ENCODE measurements at places on chromosomes 2 and 18.

DNA sequence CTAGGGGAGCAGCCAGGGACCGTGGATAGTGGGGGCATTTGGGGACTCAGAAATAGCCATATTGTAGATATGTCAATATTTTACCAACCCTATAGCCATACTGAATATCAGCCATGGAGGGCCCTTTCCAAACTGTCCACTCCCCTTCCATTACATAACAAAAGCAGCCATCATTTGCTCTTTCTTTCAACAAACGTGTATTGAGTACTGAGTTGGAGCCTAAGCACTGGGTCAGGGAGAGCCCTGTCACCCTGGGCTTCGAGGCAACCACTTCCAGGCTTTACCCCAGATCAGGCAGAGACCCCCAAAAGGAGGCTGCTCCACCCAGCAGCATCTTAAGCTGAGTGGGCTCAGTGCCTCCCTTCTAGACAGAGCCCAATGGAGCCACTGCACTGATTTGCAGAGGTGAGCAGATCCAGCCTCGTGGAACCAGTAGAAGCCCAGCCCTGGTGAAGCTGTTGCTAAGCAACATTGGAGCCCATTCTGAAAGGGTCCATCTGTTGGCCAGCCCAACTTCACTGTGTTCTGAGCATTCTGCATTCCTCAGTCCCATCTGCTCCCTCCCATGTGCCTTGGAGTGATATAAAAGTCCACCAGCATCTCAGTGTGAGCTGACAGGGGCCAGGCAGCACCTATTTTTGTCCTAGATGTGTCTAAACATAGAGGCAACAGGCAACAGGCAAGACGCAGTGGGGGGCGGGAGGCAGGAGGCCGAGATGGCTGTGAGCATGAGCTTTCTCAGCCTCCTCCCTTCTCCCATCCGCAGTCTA lies 112.1 kb downstream of the PLB1 start:
- DNase-seq: no peak

- no peak for DNase-seq
Measured at GRCh38 chr18:3224223-3224622, 4.5 kb upstream of the MYOM1 start.

DNA sequence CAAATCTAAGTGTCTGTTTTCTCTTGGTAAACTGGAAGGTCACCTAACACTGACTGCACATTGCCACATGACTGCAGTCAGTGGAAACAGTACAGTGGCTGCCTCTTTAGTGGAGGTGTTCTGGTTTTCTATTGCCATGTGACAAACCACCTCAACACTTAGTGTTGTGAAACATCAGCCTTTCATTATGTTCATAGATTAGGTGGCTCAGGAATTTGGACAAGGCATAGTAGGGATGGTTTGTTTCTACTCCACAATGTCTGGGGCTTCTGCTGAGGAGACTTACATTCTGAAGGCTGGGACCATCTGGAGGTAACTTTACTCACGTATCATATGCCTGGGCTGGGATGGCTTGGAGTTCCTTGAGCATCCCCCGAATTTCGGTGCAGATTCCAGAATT lies 26.5 kb downstream of the CCDC85A start:
- no peak for DNase-seq

GRCh38 chr18:35707674-35708073 lies 126.1 kb downstream of the GALNT1 start:
- DNase-seq: no peak

DNA sequence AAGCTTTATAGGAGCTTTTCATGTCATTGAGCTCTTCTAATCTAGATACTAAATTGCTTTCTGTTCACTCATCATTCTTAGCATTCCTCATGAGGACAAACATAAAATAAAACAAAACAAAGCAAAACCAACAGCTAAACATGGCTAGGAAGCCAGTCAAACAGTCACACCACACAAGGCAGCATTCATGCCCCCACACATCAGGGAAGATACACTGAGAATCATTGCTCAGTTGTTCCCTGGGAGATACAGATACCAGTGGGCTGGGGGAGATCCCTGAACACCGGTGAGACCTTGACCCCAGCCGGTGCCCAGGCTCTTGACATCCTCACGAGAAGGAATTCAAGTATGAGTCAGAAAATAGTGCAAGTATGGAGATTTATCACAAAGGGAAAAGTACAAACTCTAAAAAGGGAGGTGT lies 177.9 kb upstream of the ARL4C start:
- no peak for DNase-seq

- no peak for DNase-seq
Measured at GRCh38 chr2:167287212-167287611, 398.9 kb downstream of the XIRP2 start.

DNA sequence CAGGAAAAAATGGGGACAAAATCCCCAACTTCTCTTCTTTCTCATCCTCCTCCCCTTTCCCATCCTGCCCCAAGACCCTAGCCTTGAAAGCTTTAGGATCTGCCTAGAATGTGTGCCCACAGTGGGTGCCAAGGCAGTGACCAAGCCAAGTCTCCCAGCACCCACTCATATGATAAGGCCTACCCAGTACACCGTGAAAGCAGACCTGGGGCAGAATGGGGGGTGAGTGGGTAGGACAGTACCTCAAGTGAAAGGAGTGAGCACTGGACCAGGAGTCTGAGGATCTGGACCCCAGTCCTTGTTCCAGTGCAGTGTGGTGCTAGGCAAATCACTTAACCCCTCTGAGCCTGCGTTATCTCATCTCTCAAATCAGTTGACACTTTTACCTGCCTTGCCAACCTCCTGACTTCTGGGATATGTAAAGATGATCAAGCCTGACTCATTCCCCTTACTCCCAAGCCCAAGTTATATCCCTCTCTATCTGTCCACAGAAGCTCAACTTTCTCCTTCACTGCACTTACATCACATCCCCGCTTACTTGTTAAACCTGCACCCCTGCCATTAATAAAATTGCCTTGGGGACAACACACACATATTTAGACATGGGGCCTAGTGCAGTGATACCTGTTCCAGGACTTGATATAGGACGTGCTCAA lies 109.7 kb downstream of the ATL2 start:
- no peak for DNase-seq

GRCh38 chr2:110115291-110116032 lies at the start of gene MALL:
TSS of gene MALL (minus strand) at chr2:110115822. CDS start at chr2:110115792, 30 bp downstream.
- no peak for DNase-seq

GRCh38 chr2:69988086-69988635 lies 26.7 kb upstream of the ASPRV1 start:
- DNase-seq: no peak

DNA sequence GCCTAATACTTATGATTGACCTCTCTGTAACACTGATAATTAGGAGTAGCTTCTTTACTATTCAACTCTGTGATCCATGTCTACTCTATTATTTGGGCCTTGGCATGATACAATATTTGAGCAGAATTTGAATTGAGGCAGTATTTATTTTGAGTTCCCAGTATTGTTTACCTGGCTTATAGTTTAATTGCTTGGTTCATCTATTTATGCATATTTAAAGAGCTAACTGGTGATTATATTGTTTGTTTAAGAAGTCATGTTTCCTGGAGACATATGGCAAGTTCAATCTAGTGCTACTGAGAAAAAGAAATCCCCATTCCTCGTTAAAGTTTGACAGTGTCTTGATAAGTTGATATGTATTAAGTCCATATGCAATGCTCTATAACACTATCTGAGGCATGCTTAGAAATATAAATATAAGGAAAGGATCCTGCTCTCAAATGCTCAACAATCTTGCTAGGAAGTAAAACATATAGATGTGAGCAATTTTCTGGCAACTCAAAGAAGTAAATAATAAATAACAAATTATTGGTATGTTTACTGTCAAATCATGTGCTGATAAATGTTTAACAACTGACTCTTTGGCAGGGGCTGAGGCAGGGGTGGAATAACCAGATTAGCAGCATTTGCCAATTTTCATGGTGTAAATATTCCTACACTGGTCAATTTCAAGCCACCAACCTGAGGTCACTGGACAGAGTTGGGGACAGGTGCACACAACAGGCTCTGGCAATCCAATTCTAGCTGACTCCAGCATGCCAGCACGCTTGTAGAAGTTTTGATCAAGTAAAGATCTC lies 430.2 kb upstream of the PIK3C3 start:
- DNase-seq: no peak

DNA sequence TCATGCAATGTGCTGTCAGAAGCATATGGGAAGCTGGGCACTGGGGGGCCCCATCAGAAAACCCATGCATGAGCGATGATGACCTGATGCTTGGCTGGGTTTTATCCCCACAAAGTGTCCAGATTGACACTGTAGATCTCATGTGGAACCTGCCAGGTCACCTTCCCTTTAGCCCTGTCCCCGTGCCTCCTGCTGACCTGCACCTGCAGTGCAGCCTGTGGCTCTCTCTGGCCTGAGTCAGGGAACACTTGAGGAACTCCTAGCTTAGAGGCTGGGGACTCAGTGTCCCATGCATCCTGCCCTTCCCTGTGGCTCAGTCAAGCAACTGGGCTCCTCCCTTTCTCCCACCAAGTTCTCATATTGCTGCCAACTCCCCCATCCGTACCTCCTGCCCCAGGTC lies 57.7 kb downstream of the PDCL3 start:
- no peak for DNase-seq

- DNase-seq: no peak
Measured at GRCh38 chr18:48674758-48675351, 136.0 kb downstream of the CTIF start.

- DNase-seq: no peak
Measured at GRCh38 chr2:156229724-156230362, 102.7 kb downstream of the NR4A2 start.

DNA sequence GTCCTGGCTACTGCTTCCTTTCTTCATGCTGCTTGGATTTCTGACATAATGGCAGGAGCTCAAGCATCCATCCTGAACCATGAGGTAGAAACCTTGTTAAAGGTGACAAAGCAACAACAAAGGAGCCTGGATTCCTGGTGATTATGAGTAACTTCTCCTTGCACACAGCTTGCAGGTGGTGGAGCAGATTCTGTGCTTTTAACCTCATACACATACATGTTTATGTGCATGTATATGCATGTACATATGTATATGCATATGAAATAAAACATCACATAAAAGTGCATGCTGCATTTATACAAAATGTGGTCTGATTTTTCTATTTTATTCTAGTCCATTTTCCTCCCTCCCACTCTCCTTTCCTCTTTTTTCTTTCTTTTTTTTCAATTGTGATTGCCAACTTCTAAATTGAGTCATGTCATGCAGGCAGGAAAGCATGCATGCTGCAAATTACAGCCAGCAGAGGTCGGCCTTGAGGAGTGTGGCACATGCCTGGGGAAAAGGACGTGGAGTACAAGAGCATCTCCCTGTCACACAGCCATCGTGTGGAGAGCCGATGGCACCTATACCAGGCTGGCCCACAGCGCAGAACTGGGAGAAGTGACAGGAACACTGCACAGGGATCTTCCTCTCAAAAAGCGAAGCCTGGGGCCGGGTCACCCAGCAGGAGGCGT lies 17.9 kb downstream of the LCT start:
- DNase-seq: peak; percentile 24

- no peak for DNase-seq
Measured at GRCh38 chr2:43191947-43192516, 34.4 kb downstream of the ZFP36L2 start.

DNA sequence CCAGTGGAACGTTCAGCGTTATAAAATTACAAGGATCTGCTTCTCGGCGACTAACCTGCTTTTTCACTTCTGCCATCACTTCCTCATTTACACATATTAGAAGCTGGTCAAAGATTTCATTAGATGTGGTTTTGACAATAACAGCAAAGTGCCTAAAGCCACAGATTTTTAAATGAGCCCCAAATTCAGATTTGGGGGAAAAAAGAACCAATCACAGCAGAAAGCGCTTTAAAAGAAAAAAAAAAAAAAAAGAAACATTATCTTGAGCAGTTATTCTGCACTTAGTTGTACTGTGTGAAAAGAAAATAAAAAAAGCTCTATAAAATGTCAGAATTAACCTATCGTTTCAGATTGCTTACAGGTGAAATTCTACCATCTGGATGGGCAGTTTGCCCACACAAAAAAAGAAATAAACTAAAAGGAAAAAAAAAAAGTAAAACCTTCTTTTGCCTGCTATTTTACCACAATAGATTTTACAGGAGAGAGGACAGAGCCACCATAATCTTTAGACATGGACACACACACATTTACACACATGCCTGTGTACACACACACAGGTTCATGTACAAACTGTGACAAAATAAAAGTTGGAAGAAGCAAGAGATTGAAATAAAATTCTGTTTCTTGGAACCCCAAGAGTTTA lies 167.2 kb downstream of the TCF4 start:
- DNase-seq: no peak

GRCh38 chr18:13543144-13543543 lies 183.2 kb downstream of the FAM210A start:
- DNase-seq: no peak

DNA sequence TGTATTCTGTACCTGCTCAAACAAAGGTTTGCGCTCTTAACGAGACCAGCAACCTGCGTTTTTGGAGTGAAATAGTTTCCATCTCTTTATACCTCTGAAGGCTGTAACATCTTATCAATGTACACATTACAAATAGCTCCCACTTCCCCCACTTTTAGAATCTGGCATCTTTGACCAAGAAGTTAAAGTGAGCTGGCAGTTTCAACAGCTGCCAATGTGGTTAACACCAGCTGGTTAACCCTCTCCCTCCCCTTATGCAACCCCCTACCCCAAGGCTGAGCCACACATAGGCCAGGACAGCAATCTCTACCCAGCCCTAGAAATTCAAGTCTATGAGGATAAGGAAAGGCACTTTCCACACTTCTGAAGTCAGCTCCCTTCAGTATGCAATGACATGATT lies 2.2 kb upstream of the SERTAD2 start:
- no peak for DNase-seq

- DNase-seq: no peak
Measured at GRCh38 chr2:233056961-233057605, 3.1 kb upstream of the INPP5D start.

- DNase-seq: no peak
Measured at GRCh38 chr18:62420513-62421209, 95.6 kb downstream of the TNFRSF11A start.

GRCh38 chr2:119860924-119861323 lies 101.2 kb downstream of the PTPN4 start:
- DNase-seq: no peak

GRCh38 chr2:230327418-230328154 lies 593 bp downstream of the SP140L start:
- DNase-seq: no peak

DNA sequence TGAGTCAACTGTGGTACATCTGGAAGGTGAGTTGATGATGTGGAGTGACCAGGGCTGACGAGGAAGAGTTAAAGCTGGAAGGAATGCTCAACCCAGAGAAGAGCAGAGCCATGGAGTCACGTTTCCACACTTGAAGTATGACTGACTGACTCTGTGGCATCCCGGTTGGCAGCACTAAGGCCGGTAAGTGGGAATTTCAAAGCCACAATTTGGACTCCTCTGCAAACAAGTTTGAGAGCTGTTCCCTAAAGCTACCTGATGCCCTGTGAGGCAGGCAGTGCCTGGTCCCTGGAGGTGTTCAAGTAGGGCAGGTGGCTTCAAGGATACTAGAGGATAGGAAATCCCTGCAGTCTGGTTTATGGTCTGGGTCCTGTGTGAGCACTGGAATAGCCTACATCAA lies 69.3 kb upstream of the ITGB6 start:
- DNase-seq: no peak

GRCh38 chr2:192016265-192016664 lies 169.4 kb upstream of the CAVIN2 start:
- no peak for DNase-seq
